Small intestine (tissue), 16 donors: ENCODE measurements at places on chromosomes 3 and 15. TPM values are rescaled to one million over a fixed set of nuclear protein-coding genes. Genes with fewer than 3 reads are reported as not detected.
A peak's percentile ranks its signal among the peaks of the same experiment; 100 is the strongest.

Gene DAPK2
- polyA plus RNA-seq, result 83.4 TPM

Gene RARRES1
- 165 TPM for polyA plus RNA-seq

Gene SLC2A2
- polyA plus RNA-seq, result 74.9 TPM

Gene ASB14
- 0.74 TPM for polyA plus RNA-seq

Gene MITF
- polyA plus RNA-seq, result 0.22 TPM

Gene PPP2R3A
- 2.2 TPM for polyA plus RNA-seq

Gene CDHR4
- not detected for polyA plus RNA-seq

Gene ERICH6
- not detected for polyA plus RNA-seq

Gene INKA1
- polyA plus RNA-seq, result 2.7 TPM

Gene GOLGA8T
- not detected for polyA plus RNA-seq

Gene CKMT1A
- polyA plus RNA-seq, result 97.0 TPM

DNA sequence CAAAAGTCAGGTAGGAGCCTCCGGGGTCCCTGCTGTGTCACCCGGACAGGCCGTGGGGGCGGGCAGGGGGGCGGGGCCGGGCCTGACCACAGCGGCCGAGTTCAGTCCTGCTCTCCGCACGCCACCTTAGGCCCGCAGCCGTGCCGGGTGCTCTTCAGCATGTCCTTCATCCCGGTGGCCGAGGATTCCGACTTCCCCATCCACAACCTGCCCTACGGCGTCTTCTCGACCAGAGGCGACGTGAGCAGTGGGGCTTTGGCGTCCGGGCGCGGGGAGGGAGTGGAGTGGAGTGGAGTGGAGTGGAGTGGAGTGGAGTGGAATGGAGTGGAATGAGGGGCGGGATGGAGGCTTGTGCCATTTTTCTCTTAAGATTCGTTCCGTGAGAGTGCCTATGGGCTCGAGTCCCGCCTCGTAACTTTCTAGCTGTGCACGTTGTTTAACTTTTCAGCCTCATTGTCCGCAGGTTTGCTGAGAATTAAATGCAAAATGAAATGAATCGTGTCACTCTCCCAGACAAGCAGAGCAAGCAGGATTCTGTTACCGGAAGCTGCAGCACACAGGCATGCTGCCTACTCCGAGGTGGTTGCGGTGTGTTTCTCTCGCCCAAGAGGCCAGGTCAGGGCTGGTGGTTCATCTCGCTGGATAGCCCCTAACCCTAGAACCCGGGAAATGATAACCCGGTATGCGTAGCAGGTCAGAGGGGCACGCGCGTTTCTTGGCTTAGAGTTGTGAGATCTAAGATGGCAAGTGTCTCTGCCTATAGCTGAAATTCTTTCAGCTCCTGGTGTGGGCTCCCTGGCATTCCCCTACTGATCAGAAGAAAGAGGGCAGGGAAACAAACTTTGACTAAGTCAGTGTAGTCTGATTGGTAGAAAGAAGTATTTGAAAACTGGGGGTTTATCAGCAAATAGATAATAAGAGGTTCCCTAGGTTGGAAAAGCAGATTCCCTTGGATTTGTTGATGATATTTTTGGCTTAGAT, at the start of gene FAH:
TSS of gene FAH (plus strand) at position 104 of the 981 bp plus-strand sequence. CDS start at position 160, 56 bp downstream.
- DNase-seq, result peak; percentile 54

GRCh38 chr15:44137750-44138149, 57.3 kb downstream of the FRMD5 start:
- DNase-seq, result peak; percentile 36

DNA sequence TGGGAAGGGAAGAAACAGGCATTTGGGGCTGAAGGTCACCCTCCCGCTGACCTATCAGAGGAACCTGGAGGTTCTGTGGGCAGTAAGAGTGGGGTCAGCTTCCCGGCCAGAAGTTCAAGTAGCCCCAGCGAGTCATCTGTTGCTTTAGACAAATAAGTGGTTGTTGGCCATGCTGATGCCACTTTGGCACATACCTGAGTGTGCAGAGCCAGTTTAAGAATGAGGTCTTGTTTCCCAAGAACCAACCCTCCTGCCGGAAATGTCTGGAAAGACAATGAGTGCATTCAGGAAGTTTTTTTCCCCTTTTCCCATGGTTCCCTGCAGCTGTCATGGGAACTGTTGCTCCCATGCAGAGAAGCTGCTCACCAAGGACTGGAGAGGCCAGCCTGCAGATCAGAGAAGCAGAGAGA, 166.7 kb downstream of the ZNF621 start:
- no peak for DNase-seq

DNA sequence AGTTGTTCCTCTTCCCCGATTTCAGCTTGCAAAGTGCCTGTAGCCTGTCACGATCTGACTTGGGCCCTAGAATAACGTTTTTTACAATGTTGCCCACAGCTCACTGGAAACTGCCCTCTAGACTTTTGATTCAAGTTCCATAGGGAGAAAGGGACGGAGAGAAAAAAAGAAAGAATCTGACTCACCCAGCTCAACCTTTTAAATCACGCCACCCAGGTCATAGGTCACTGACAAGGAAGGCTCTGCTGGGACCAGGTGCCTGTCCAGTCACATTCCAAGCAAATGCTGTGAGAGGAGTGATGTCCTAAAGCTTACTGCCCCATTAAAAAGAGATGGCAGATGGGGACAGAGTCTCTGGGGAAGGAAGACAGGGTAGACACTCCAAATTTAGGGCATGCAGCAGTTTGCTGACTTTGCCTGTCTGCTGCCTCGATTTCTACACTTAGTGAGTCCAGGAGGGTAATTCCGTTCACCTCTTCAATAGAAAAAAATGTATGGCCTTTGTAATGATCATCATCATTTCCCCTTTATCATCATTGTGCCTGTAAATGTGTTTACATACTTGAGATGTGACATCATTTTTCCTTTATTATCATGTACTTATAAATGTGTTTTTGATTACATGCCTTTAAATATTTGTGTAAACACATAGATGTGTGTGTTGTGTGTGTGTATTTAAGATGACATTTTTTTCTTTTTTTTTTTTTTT, 8.4 kb upstream of the MYO1E start:
- DNase-seq, result peak; percentile 74

GRCh38 chr3:16455001-16455400, 58.5 kb downstream of the RFTN1 start:
- DNase-seq, result no peak

- no peak for DNase-seq
Measured at GRCh38 chr3:132255041-132255745, 62.0 kb upstream of the ACP3 start.

GRCh38 chr3:143158014-143158988, 38.7 kb downstream of the CHST2 start:
- DNase-seq, result no peak

GRCh38 chr15:101250341-101250831, 1.5 kb downstream of the CHSY1 start:
- DNase-seq, result no peak

DNA sequence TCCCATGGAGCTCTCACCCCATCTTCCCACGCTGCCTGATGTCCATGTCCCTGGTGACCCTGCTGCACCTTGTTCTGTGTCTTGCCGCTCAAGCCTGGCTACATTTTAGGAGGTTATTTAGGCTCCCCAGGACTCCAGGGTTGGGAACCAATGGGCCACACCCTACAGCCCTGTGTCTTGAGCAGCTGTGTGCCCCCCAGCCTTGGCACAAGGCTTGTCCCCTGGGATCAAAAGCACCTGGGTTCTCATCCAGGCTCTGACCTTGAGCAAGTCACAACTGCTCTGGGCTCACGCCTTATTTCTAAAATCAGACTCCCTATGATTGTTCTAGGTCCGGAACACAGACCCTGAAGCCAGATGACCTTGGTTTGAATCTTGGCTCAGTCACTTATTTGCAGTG, 14.1 kb downstream of the SPSB4 start:
- no peak for DNase-seq

- peak; percentile 43 for DNase-seq
Measured at GRCh38 chr3:122786066-122786465, 7.6 kb downstream of the HSPBAP1 start.

DNA sequence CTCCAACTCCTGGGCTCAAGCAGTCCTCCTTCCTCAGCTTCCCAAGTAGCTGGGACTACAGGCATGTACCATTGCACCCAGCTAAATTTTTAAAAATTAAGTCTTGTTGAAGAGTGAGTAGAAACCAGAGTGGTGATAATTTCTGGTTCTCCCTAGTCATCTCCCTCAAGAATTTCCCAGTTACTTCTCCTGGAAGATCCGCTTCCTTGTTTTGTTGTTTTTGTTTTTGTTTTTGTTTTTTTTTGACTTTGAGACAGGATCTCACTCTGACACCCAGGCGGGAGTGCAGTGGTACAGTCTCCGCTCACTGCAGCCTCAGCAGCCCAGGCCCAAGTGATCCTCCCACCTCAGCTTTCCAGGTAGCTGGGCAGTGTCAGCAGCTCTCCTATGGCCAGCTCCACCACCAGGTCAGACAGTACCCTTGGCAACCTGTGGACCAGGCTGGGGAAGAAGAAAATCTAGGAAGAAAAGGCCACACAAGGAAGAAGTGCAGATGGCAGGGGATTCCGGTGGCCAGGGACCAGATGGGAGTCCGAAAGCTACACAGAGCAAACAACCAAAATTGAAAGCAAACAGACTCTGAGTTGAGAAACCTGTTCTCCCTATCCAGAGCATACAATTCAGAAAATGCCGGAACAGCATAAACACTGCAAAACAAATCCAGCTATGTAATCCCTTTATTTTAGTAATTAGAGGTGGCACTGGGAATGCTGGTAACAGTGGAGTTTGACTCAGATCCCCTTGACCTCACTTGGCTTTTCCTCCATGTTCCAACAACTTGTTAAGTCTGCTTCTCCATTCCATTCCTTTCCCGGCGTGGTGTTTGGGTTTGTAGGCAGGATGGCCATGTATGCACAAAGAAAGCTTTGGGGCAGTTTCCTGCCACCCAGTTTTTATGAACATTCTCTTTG, 266.6 kb upstream of the CTDSPL start:
- DNase-seq, result peak; percentile 45

DNA sequence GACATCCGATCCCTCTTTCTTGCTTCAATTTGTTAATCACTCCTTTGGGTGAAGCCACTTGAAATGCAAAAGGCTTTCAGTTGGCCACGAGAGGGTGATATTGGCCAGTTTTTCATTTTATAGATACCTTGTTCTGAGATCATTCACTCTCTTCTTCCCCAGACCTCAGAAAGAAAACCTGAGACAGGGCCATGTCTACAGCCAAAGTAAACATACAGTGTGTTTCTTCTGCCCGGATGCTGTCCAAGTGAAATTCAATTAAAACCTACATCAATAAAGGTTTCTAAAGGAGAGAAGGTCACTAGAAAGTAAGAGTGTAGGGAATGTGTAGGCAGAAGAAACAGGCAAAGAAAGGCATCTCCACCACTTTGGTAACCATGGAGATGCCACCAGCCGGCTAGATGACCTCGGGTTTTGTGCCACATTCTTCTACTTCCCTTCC, 39.5 kb upstream of the FMN1 start:
- DNase-seq, result peak; percentile 8

DNA sequence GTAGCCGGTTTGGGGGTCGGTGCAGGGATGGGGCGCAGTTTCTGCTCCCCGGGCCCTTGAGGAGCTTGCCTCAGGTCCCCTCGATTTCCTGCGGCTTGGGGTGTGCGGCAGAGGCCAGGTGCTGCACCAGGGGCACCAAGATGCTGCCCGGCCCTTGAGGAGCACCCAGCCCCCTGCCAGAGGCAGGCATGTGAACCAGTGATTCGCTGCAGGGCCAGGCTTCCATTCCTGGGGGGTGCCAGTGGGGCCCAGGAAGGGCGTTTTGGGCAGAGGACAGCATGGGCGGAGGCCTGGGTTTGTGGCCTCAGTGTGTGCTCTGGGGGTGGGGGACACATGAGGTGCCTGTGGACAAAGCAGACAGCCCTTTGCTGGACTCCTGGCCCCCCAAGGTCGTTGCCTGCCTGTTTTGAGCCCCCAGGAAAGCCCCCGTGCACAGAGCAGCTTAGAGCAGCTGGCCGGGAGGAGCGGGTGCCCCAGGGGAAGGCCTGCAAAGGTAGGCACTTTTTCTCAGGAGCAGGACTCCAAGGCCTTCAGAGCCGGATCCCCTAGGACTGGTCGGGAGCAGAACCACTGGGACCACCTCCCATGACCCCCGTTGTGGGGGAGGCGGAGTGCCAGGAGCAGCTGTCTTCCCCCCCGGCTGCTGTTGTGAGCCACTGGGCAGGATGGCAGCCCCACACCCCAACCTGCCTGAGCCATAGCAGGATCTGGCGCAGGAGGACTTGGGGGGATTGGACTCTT, 1.6 kb downstream of the PLXNA1 start:
- DNase-seq, result no peak

GRCh38 chr15:88681610-88682221, 42.9 kb downstream of the ISG20 start:
- peak; percentile 61 for DNase-seq
